ENCODE measurements at places on chromosomes 11 and 22.

GRCh38 chr11:75600356-75600755, 38.3 kb downstream of the SERPINH1 start:
- no peak for DNase-seq

- DNase-seq, result no peak
These were observed 13.0 kb upstream of the GNAZ start for GRCh38 chr22:23057331-23057730.

- DNase-seq, result no peak
These were observed 378.7 kb upstream of the RAG2 start for GRCh38 chr11:36976741-36977140.

DNA sequence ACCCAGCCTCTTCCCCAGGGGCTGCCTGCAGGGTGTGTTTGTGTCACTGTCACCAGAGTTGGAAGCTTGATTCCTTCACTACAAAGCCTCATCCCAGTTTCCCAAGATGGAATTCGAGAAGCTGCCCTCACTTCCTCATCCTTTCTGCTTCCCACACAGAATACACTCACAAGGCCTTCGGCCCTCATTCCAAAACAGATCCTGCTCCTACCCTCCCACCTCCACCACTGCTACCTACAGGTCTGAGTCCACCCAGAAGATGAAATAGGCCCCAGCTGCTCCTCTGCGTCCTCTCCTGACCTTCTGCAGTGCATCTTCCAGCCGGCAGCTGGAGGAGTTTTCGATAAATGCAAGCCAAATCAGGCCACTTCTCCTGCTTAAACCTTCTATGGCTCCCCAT, 6.8 kb upstream of the WNT7B start:
- DNase-seq, result no peak

- no peak for DNase-seq
These were observed 98.3 kb upstream of the HSD17B12 start for GRCh38 chr11:43582024-43582862.

GRCh38 chr22:17655289-17655688, 16.7 kb downstream of the BCL2L13 start:
- no peak for DNase-seq

DNA sequence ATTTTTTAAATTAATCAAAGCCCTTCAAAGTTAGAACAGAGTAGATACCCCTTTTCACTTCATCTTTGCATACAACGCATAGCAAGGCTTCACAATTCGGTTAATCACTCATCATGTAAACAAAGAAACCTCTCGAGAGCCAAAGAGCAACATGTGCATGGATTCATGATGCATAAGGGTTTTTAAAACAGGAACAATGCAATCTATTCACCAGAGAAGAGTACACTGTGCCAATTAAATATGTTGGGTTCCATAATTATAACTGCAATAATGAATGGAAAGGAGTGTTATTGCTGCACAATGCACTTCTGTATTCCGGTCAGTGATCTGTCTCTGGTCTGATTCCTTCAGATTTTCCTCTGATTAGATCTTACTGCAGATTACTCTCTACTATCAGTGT, 45.3 kb downstream of the CADM1 start:
- no peak for DNase-seq

DNA sequence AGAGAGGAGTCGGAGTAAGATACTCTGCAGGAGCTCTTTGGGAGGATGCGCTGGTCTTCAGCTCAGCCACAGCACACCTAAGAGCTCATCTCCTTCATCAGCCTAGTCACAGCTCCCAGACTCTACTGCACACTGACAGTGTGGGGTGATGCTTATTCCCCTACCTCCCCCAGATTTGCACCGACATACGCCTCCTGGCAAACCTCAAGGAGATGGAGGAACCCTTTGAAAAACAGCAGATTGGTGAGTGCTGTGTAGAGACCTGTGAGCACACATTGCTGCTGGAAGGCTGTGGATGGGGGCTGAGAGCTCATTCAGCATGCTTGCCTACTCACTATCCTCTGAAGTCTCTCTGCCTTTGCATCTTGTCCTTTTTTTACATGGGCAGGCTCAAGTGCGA, 9.3 kb upstream of the SGSM3 start:
- no peak for DNase-seq

- no peak for DNase-seq
These were observed 8.9 kb upstream of the LDLRAD3 start for GRCh38 chr11:35934981-35935380.

GRCh38 chr11:12603143-12604088, 70.8 kb upstream of the TEAD1 start:
- no peak for DNase-seq

DNA sequence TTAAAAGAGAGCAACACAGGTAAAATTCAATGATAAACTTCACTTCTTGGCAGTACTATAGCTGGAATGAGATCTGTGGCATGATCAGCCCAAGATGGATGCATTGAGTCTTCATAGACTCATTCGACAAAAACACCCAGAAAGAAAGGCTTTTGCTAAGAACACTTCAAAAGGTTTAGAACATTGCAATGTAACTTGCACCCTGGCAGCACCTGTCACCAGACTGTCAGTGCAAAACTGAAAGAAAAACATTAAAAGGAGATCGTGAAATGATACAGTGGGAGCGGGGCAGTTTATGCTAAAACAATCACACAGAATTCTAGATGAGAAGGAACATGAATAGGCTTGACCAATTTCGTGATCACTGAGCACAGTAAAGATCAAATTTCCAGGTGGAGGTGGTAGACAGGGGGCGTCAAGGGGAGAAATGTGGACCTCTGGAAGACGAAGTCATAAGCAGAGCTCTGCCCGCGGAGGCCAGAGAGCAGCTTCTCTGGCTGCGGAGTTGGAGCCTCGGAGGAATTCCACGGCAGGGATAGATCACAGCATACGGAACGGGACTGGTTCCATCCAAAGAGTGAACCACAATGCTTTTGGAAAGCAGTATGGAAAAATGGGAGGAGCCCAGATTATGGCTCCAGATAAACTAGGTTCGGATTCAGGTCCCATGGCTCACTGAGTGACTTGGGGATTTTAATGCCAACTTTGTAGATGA, 11.9 kb downstream of the VSIG10L2 start:
- DNase-seq, result no peak

- DNase-seq, result peak; percentile 12
These were observed 1.6 kb upstream of the TRIM29 start for GRCh38 chr11:120139316-120140069.

GRCh38 chr11:1087279-1087960, 12.7 kb downstream of the MUC2 start:
- DNase-seq, result no peak

DNA sequence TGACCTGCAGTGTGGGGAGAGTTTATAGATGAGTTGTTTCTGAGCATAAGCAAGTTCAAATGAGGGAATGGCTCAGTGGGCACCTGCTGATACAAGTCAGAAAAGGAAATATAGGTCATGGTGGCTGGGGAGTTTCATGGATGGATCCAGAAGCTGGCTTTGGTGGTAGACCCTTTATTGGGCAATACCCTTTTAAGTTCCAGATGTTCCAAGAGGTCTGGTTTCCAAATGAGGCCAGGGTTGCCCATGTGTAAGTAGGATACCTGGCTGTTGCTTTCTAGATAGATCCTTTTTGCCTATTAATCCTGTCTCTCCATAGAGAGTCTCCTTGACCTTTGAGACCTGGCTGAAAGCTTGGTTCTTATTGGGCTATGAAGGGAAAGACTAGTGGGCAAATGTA, 2.2 kb downstream of the STIM1 start:
- no peak for DNase-seq

DNA sequence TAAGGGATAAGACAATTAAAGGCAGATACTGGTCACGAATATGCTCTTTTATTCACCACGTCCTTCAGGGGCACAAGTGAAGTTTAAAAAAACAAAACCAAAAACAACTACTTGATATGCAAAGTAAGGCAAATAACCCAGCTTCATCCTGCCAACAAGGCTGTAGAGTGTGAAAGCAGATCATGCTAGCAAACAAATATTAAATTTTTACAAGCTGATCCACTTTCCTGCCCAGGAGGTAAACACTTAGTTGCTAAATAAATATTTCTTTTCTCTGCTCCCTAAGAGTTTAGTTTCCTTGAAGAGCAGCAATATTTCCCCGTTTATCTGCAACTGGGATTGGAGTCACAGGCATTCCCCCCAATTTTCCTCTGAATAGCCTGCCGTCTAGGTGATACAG, 300.2 kb downstream of the LARGE1 start:
- DNase-seq, result no peak

GRCh38 chr11:95364324-95365295, 133.6 kb upstream of the SESN3 start:
- no peak for DNase-seq

DNA sequence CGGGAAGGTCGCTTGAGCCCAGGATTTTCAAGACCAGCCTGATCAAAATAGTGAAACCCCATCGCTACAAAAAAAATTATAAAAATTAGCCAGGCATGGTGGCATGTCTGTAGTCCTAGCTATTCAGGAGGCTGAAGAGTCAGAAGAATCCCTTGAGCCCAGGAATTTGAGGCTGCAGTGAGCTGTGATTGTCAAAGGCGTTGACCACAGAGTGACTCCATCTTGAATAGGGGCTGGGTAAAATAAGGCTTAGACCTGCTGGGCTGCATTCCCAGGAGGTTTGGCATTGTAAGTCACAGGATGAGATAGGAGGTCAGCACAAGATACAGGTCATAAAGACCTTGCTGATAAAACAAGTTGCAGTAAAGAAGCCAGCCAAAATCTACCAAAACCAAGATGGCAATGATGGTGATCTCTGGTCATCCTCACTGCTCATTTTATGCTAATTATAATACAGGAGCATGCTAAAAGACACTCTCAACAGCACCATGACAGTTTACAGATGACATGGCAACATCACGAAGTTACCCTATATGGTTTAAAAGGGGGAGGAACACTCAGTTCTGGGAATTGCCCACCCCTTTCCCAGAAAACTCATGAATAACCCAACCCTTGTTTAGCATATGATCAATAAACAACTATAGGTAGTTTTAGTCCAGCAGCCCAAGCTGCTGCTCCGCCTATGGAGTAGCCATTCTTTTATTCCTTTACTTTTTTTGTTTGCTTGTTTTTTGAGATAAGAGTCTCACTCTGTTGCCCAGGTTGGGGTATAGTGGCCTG, 2.8 kb upstream of the RDX start:
- no peak for DNase-seq

DNA sequence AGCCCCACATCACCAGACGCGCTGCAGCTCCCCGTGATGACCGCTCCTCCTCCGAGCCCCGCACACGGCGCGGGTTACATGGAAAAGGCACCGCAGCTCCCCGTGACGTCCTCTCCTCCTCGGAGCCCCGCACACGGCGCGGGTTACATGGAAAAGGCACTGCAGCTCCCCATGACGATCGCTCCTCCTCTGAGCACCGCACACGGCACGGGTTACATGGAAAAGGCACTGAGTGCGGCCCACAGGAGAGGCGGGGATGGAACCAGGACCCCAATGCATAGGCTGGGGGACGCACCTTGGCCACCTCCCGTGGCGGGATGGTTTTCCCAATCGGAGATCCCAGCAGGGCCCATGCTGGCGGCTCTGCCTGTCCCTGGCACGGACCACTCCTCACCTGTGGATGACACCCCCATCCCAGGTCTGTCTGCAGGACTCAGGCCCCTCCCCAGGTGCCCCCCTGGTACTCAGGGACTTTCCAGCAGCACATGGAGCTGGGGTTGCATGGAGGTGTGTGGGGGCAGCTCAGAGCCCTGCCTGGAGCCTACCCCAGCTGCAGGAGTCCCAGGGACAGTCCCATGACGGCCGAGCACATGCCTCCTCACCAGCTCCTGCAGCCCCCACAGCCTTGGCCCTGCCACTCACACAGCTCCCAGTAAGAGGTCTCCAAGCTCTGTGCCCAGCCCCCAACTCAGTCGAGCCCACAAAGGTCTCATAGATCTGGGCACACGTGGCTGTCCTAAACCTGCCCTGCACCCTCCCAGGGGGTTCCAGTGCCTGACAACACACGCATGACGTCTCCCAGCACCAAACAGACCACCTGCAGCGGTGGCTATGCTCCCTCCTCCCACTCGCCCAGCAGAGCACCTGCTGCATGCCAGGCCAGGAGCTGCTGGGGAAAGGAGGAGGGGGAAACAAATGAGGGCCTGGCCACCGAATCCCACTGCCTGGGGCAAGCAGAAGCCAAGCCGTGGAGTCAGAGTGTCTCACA, 166.6 kb downstream of the BRD1 start:
- peak; percentile 3 for DNase-seq

DNA sequence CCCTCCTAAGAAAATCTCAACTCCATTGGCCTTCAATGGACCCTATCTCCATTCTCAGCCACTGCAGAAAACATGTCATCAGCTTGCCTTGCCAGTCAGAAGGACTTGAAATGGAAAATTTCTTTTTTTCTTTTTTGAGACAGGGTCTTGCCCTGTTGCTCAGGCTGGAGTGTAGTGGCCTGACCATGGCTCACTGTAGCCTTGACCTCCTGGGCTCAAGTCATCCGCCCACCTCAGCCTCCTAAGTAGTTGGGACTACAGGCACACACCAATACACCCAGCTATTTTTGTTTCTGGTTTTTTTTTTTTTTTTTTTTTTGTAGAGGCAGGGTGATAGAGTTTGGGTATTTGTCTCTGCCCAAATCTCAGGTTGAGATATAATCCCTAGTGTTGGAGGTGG, 29.0 kb downstream of the AGBL2 start:
- DNase-seq, result no peak

- no peak for DNase-seq
These were observed 62.9 kb upstream of the LRRC4C start for GRCh38 chr11:41522391-41522790.

DNA sequence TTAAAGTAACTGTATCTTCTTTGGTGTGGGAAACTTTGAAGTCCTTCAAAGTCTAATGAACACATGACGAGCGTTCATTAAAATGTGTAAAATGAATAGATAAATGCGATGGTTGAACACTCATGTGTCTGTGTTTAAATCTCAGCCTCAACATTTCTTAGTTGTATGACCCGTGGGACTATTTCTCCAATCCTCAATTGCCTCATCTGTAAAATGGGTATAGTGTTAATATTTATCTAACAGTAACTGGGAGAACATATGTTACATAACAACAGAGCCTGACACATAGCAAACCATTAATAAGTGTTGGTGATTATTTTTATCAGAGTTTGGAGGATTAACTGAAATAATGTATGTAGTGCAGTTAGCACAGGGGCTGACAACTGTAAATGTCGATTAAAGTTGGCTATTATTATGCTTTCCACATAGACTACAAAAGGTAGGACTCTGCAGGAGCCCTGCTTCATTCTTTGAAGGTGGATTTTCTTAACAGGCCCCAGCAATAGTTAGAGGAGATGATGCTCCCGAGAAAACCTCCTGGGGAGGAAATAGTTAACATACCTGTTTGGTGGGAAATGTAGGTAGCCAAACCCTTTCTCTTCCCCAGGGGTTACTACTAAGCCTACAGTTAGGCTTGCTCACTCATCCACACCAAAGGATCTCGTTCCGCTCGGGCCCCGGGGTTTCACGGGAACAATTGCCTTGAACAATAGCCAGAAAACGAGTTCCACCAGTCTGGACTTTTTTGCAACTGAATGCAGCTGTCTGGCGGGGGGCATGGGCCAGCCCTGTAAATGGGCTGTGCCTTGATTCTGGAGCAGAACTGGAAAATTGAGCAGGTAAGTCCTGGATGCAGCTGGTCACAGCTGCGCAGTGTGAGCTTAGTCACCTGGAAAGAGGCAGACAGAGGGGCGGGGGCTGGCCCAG, 133.4 kb downstream of the DBX1 start:
- DNase-seq, result no peak

- peak; percentile 49 for DNase-seq
These were observed 26.0 kb upstream of the FADD start for GRCh38 chr11:70176940-70177689.

Measured in naive thymus-derived CD4-positive, alpha-beta T cell (primary cell).